ENCODE measurements at places on chromosomes 2 and 18.

GRCh38 chr18:64747803-64748202 is 598.9 kb upstream of the LINC00305 start:
- no peak for DNase-seq

- no peak for DNase-seq
Observed at GRCh38 chr2:67164771-67165522, 232.2 kb upstream of the ETAA1 start.

DNA sequence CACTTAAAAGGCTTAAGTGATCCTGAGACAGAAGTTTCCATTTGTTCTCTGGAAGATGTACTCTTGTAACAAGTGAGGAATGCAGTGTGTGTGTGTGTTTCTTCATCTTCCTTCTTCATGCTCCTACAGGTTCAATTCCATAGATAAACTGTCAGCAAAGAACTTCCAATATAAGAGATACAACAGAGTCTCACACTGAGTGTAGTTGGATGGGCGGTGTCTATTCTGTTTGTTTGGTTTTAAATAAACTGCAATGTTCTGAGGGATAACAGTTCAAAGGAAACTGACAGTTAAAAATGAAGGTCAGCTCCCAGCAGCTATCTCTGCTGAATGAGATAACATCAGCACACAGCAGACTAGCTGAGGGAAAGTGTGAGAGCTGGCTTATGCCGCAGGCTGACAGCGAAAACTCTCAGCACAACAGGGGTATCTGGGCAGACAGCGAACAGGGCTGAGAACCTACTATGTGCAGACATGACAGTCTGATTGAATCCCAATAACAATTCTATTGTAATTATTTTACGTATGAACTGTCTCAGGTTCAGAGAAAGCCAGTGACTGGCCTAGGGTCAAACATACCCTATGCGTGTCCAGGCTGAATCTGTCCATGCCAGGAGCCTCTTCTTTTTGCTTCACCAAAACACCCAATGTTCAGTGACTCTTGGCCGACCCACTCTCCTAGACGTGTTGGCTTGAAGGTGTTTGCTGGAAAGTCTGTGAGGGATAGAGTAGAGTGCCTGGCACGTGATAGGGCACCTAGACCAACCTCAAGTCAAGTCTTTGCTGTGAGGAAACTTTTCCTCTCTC is 201.9 kb upstream of the TRIB2 start:
- no peak for DNase-seq

DNA sequence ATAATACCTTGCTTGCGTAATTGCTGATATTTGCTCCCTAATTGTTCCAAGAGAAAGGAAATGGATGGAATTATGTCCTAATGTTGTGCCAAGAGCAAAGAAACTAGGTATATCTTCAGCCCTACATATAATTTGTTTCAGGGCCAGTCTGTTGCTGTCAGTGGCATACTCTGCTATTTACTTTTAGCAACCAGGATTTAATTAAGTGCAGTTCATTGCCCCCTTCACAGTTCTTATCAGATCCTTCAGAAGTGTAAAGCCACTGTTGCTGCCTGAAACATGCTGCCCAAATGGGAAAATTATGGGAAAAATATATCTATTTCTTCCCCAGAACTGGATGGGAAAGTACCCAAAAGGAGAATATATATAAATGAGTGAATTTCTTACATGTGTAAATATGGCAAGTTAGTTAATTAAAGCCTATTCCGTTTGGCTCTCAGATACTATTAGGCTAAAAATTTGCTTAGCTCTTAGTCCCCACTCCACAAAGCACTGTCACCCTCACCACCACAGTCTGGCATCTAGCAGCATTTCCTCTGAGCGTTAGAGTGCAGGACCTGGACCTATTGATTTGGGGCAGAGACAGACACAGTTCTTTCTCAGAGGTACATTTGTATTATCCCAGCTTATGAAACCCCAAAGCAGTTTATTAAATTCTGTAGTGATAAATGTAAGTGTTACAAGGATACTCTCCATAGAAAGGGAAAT is 72.8 kb upstream of the DTNA start:
- no peak for DNase-seq

GRCh38 chr2:98658816-98659490 is 50.6 kb downstream of the UNC50 start:
- no peak for DNase-seq

- DNase-seq = peak; percentile 11
Observed at GRCh38 chr18:1663879-1664705, 759.4 kb downstream of the ADCYAP1 start.

GRCh38 chr2:113075600-113075999 is 7.8 kb downstream of the IL1F10 start:
- no peak for DNase-seq
